Cerebellar nuclear complex (tissue), 1 donor: ENCODE measurements at places on chromosomes 13 and 19.

- DNase-seq = no peak
Measured at GRCh38 chr19:10871711-10872545, 575 bp downstream of the CARM1 start.

GRCh38 chr13:105426441-105426840 is 1109.0 kb downstream of the EFNB2 start:
- DNase-seq = no peak

GRCh38 chr19:48533770-48534169 is 18.2 kb upstream of the SULT2B1 start:
- no peak for DNase-seq

DNA sequence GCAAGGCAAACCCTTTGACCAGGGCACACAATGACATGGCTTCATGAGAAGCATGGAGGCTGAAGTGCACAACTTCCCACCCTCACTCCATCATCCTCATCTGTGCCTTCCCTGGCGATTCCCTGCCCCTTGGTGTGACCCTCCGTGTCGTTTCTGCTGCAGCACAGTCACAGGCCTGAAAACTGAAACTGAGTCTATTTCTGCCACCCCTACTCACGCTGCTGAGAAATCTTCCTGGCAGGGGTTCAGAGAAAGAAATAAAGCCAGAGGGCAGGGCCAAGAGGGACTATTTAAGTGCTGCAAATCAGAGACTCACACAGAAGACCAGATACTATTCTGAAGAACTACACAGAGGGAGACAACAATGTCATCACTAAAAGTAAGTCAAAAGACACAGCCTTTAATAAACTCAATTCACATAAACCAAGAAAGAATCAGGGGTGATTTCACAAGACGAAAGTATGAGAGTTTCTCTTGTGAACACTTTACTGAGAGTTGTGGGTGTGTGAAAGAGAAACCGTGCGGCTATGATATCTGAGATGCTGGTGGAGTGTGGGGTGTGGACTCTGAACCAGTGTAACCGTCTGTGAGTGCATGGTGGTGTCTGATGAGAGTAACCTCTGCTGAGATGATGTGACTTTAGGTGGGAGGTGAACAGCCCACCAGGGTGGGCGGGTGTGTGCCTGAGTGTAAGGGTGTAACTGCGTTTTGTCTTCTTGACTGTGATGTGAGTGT is 23.5 kb downstream of the LGALS16 start:
- no peak for DNase-seq

- DNase-seq = no peak
Measured at GRCh38 chr13:32878163-32878562, 138.1 kb upstream of the KL start.

GRCh38 chr19:55686311-55687050 is 11.5 kb downstream of the EPN1 start:
- DNase-seq = no peak

GRCh38 chr13:60655256-60655655 is 258.2 kb downstream of the TDRD3 start:
- DNase-seq = no peak

- DNase-seq = no peak
Measured at GRCh38 chr19:13817615-13818371, 22.6 kb downstream of the ZSWIM4 start.

DNA sequence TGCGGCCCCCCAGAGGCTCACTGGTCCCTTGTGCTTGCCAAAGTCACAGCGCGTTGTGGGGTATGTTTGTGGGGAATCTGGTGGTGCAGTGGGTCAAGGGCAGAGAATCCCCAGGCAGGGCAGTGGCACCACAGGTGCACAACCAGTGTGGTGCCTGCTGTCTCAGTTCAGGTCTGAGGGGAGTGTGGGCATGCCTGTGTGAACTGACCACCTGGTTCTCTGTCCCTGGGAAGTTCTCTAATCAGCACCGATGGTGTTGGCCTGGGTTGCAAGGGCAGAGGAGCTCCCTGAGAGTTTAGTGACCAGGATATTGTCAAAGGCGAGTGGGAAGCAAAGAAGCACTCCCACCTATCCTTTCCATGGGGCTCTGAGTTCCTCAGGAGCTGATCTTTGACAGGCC is 37.7 kb downstream of the ACSBG2 start:
- DNase-seq = no peak

DNA sequence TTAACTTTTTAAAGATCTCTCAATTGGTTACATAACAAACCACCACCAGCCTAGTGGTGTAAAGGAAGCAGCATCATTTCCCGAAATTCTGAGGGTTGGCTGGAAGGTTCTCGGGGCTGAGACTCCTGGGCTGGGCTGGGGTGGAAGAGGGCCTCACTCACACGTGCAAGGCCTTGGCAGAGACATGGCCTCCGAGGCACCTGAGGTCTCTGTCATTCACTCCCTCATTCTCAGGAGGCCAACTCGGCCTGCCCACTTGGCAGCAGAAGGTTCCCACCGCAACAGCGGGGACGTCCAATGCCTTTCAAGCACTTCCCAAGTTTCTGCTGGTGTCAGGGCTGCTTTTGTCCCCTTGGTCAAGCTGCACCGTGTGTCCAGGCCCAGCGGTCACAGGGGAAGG is 18.6 kb upstream of the RASA3 start:
- no peak for DNase-seq

DNA sequence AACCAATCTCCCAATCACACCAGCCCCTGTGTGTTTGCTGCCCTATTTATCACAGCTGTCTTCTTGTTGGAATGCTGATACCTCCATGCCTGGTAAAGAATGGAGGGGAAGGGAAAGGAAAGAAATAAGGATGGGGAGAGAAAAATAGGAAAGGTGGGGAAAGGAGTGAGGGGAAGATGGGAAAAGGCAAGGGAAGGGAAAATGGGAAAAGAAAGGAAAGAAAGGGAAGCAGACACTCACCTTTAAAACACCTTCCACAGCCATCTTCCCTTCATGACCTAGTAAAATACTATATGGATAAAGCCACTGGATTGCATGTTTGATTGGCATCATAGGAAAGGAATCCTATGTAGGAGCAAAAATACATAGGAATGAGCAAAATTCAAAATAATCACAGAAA is 77.8 kb downstream of the VWA8 start:
- DNase-seq = no peak

- DNase-seq = no peak
Measured at GRCh38 chr13:48068036-48068435, 26.9 kb downstream of the MED4 start.

GRCh38 chr19:45161738-45162607 is 1.2 kb upstream of the NKPD1 start:
- no peak for DNase-seq

GRCh38 chr13:33351319-33351718 is 65.8 kb upstream of the STARD13 start:
- no peak for DNase-seq

- DNase-seq = no peak
Measured at GRCh38 chr19:54160854-54161253, 1.3 kb upstream of the LENG1 start.

- no peak for DNase-seq
Measured at GRCh38 chr13:74555276-74555625, 421.0 kb upstream of the KLF12 start.
